NCI-H524 (cell line): ENCODE measurements at places on chromosomes 6 and 20.

- DNase-seq: no peak
Measured at GRCh38 chr6:161279677-161280415, 6.0 kb upstream of the AGPAT4 start.

DNA sequence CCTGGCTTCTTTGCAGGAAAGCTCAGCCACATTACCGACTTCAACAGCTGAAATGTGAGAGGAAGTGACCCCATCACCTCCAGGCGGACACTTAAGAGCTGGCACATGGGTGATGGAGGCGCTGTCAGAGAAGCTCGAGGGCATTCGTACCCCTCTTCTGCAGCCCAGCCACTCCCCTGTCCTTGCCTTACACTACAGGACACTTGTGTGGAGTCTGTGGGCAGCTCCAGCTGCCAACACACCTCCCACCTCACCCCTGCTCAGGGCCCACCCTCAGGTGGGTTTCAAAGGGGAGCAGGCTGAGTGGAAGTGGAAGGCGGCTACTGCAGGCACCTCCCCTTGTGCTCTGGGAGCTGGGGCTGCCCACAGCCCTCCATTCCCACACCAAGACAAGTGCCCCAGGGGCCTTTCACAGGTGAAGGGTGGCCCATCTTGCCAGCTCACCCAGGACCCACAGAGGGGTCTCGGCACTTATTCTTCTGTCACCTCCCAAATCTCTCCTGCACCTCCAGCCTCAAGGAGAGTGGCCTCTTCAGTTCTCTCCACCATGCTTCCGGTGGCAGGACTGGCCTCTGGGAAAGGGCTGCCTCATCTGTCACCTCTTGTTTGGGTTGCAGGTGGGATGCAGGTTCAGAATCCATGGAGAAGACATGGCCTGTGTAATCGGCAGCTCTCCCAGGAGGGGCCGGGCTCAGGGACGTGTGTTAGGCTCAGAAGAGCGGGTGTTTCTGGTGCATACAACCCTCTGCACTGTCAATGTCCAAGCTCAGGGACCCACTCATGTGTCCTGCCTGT, 49.8 kb downstream of the IRF4 start:
- no peak for DNase-seq

DNA sequence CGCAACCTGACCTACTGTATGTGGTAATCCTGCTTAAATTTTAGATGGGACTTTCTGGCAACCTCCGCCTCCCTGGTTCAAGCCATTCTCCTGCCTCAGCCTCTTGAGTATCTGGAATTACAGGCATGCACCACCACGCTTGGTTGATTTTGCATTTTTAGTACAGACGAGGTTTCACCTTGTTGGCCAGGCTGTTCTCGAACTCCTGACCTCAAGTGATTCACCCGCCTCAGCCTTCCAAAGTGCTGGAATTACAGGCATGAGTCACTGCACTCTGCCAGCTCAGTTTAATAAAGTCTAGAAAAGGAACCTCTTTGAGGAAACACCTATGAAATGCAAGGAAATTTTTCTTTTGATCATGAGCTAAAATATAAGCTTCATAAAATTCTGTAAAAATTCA, 9.0 kb upstream of the PLCB4 start:
- DNase-seq: no peak

GRCh38 chr6:63685446-63686379, 50.1 kb downstream of the PHF3 start:
- DNase-seq: no peak

DNA sequence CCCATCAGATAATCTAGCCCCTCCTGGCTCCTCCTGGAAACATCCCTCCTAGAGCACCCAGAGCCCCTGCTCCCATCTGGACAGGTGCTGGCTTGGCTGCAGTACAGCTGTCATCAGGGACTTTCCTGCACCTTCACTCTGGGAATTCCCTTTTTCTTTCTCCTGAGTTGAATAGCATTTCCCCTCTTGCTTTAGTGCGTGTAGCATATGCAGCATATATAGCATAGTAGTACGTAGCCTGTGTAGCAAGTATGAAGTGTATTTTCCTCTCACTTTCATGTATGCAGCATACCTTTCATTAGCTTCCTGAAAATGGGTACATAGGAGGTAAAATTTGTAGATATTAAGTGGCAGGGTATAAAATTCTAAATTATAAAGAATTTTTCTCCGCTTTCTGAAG, 352.9 kb downstream of the ESR1 start:
- peak; percentile 84 for DNase-seq

- no peak for DNase-seq
Measured at GRCh38 chr20:5056801-5057599, 55.7 kb upstream of the SLC23A2 start.

GRCh38 chr6:157516319-157517026, 135.5 kb downstream of the ZDHHC14 start:
- DNase-seq: no peak

DNA sequence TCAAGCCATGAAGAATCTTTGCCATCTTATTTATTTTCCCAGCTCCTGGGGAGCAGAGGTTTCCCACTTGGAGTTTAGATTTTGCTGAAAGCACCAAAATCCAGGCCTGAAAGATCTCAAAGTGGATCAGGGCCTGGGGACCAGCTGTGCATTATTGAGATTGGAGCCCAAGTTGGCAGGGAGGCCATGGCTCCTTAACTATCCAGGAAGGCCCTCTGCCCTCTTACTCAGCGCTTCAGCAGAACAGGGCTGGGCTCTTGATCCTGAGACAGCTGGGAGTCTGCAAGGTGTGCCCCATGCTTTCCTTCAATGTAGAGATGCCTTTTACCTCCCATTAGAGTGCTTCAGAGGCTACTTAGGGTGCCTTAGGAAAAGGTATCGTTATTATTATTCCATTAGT, 24.6 kb downstream of the FOXO3 start:
- peak; percentile 46 for DNase-seq

- no peak for DNase-seq
Measured at GRCh38 chr20:53092772-53093300, 120.7 kb downstream of the TSHZ2 start.

GRCh38 chr6:57434944-57435343, 117.5 kb downstream of the PRIM2 start:
- DNase-seq: no peak

DNA sequence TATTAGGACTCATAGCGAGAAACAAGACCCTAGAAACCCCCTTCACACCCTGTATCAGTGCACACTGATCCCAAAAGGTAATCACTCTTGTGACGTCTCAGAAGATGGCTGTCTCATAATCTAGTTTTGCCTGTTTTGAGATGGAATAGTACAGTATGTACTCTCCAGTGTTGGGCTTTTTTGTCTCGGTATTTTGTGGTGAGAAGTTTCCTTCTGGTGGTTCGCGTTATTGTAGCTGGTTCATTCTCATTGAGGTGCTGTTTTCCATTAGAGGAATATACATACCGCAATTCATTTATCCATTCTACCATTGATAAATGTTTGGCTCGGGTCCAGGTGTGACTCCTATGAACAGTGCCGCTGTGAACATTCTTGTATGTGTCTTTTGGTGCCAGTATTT, 27.9 kb upstream of the MAP3K4 start:
- DNase-seq: no peak

DNA sequence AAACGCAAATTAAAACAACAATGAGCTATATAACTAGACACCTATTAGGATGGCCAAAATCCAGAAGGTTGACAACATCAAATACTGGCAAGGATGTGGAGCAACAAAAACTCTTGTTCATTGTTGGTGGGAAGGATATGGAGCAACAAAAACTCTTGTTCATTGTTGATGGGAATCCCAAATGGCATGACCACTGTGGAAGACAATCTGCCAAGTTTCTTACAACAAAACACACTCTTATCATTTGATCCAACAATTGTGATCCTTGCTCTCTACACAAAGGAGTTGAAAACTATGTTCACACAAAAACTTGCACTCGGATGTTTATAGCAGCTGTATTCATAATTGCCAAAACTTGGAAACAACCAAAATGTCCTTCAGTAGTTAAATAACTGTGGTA, 61.8 kb upstream of the LAMA2 start:
- no peak for DNase-seq

GRCh38 chr6:25578538-25578937, 73.5 kb upstream of the SCGN start:
- no peak for DNase-seq

- peak; percentile 22 for DNase-seq
Measured at GRCh38 chr20:45291526-45291925, 15.1 kb upstream of the RBPJL start.

DNA sequence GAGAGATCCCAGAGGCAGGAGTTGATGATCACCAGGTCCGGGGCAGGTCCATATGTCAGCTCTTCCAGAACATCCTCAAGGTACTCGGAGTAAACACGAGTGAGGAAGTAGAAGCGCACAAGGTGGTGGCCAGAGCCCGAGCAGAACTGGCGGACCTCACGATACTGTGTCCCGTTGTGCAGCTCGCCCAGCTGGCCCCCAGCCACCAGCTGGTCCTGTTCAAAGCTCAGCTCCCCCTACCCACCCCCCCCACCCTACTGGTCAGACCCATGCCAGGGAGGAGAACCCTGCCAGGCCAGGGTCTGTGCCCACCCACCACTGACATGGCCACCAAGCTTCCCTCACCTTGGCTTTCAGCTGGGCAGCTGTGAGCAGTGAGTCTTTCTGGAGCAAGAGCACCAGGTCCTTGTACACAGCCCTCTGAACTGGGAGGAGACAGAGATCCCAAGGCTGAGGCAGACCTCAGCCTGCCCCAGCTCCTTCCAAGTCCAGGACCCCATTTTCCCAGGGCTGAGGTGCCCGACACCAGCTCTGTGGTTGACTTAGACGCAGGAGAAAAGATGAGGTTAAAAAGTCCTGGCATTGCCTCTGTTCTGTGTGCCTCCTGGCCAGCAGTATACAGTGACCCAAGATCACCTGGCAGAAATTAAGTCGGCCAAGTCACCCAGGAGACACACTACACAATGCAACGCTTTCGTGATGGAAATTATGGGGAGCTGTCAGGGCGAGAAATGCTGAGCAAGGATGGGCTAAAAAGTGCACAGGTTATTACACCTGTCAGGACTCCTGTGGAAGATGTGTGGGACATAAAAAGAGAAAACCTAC, 1.4 kb downstream of the PCED1A start:
- DNase-seq: no peak

DNA sequence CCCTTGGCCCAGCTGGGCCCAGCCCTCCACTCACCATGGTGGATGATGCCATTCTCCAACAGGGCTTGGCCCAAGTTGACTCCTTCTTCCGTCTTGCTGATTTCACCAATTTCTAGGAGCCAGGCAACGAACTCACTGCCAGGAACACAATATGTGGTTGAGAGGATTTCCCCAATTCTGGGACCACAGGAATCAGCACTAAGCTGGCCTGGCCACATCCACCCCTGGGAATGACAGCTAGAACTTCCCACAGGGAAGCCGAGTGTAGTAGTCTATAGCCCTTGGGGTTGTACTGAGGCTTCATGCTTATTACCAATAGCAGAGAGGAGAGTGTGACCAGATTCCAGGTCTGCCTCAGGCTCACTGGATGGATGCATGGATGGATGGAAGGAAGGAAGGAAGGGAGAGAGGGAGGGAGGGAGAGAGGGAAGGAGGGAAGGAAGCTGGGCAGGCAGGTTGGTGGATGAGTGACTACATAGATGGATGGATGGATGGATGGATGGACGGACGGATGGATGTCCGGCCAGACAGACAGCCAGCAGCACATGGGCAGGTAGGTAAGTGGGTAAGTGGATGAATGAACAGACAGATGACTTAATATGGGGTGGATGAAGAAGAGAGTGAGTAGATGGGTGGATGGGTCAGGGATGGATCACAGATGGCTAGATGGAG, 146.5 kb downstream of the PREX1 start:
- DNase-seq: no peak

DNA sequence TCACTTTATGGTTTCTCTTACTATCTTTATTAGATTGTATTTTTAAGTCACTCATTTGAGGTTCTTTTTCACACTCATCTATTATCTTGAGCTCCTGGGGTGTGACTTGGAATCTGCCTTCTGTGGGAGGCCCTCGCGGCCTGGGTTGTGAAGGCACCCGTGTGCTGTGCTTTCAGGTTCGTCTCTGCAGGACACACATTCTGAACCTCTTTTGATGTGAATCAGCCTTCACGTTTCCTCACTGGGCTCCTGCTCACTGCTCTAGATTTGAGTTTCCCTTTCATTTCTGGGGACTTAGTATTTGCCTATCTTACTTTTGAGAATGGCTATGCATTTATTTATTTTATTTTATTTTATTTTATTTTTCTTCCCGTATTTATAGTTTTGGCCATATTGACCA, 97.8 kb downstream of the PACRG start:
- DNase-seq: no peak

DNA sequence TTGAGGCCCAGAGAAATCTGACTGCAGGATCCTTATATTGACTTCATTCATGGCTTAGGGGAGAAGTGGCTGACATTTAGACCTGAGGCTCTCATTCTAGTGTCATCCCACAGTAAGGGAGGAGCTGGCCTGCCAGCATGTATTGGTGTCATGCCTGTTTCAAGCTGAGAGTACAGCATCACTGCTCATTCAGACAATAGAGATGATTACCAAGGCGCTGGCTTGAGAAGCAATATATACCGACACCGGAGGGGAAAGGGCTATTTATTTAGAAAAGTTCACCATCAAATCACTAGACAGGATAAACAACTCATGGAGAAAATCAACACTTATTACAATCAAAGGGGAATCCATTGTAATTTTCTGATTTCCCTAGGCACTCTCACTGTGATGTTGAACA, 84.4 kb upstream of the HDAC2 start:
- no peak for DNase-seq

- DNase-seq: no peak
Measured at GRCh38 chr6:106070636-106071035, 15.5 kb upstream of the PRDM1 start.

GRCh38 chr6:28429781-28430180, 13.5 kb downstream of the ZSCAN23 start:
- no peak for DNase-seq

DNA sequence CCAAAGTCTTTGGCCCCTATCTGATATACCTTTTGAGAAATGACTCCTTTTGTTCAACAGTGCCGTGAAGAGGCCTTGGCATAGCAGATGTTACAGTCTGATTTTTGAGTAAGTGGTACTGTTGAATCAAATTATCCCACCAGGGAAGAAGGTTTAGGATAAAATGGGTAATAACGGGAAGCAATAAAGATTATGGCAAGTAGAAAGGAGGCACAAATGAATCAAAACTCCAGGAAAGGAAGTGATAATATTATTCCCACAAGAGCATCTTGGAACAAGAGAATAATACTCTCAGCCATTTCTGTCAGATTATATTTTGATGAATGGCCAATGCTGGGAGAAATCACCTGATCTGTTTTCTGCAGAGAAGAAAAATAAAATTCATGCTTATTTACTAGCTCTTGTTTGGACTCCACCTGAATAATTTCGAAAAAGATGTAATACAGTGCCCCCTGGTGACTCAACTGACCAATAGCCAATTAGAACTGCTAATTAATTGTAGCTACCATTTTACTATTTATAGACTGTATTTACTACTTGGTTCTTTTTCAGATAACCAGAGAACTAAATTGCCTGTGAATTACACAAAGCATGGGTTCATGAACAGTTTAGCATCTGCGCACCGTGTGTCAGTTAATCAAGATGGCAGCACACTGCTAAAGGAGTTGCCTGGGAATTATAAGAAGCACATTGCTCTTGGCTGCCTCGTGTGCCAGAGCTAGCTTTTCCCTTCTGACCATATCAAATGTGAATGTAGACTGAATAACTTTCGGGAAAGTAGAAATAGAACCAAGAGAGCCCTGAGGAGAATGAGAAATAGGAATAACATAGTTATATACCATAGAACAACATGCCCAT, 78.5 kb upstream of the TRDN start:
- DNase-seq: peak; percentile 72
